ENCODE measurements at places on chromosomes 11 and 22. TPM values are rescaled to one million over a fixed set of nuclear protein-coding genes. Genes with fewer than 3 reads are reported as not detected.

DNA sequence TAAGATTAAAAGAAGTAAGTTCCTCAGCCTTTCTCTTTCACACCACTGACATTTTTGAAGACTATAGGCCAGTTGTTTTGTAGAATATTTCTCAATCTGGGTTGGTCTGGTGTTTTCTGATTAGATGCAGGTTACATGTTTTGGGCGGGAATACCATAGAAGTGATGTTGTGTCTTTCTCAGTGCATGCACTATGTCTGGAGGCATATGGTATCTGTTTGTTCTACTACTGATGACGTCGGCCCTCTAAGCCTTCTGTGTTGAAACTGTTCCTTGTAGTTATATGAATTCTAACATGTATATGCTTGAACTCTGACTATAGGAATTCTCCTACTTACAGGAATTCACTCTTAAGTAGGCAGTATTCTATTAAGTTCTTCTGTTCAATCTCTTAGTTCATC is 21.6 kb downstream of the ZFTA start:
- H3K27me3 ChIP-seq, result no peaks in the 10 kb centered on the region
- no peaks in the 10 kb centered on the region for H3K36me3 ChIP-seq
- H3K4me3 ChIP-seq, result no peak overlapping the region
- no peak overlapping the region for H3K27ac ChIP-seq
- no peak for DNase-seq

DNA sequence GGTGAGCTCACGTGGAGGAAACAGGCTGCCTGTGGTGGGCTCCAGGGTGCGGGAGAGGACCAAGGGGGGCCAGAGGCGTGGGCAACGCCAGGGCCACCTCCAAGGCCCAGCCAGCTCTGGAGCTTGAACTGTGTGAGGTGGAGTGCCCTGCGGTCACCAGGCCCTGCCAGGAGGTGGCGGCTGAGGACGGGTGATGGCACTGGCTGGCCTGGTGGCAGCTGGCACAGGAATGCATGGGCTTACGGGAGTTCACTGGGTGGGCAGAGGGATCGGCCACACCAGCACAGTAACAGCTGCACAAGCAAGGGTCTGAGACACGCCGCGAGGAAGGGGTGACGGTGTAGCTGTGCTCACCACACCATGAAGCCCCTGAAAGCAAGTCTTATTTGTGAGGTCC is 15.8 kb downstream of the TOLLIP start:
- no peak for DNase-seq
- H3K4me1 ChIP-seq, result peaks cover under 1% of the 10 kb centered on the region
- H3K27ac ChIP-seq, result no peak overlapping the region
- no peaks in the 10 kb centered on the region for H3K36me3 ChIP-seq
- H3K4me3 ChIP-seq, result no peak overlapping the region

Gene POU2AF3
- total RNA-seq, result 2.8 TPM

DNA sequence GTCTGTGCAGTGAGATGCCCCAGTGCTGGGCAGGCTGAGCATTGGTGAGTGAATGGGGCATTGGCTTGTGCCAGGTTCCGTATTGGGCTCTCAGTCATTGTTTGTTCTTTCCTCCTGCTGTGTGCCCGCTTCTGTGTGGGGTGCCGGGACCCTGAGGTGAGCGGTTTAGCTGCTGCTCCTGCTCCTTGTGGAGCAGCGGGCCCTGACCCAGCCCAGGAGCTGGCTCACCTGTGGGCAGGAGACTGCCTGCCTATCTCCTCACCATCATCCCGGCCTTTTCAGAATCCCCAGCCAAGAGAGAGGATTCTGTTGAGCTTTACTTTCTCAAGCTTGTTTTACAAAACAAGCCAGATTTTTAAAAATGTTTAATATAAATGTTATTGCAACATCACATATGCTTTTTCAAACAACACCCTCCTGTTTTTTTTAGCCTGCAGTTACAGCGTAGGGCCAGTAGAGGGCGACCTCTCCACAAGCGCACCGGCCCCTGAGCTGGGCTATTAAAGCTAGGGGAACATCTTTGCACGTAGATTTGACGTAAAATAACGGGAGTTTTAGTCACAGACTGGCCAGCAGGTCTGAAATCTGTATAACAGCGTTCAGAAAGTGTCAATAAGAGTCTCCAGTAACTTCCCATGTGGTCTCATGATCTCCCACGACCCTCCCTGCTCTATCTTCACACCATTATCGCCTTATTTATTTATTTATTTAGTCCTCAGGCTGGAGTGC is 25.1 kb upstream of the RELT start:
- peak; percentile 82 for DNase-seq
- peaks cover 15% of the 10 kb centered on the region for H3K4me1 ChIP-seq
- H3K27me3 ChIP-seq, result no peaks in the 10 kb centered on the region
- H3K27ac ChIP-seq, result no peak overlapping the region
- H3K36me3 ChIP-seq, result peaks cover 30% of the 10 kb centered on the region

DNA sequence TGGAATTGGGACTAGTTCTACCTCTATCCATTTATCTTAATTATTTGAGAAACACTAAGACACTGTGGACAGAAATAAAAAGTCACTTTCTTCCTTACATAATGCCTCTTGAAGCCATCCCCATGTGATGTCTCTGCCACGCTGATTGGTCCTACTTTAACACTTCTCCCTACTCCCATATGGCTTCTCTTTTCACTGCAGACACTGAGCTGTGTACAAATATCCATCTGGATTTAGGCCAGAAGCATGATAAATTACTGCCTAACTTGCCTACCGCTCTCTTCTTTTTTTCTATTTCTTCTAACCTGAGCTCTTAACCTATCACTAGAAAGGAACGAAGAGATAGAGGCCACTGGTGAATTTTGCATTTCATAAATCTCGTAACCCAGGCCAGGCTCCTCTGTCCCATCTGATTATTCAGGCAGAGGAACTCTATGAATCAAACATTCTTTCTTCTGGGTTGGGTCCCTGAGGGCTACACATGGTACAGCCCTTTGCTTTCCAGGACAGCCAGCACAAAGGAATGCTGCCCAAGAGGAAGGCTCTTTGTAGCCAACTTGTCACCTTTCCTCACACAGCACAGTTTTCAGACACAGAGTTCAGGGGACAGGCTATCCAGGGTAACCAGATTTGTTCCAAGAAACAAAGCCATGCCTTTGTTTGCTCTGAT is 878.5 kb upstream of the LRRC4C start:
- H3K4me3 ChIP-seq, result no peak overlapping the region
- no peak for DNase-seq
- no peaks in the 10 kb centered on the region for H3K36me3 ChIP-seq

GRCh38 chr11:71207563-71207962 is 44.8 kb downstream of the SHANK2 start:
- H3K27ac ChIP-seq, result no peak overlapping the region
- peaks cover 10% of the 10 kb centered on the region for H3K4me1 ChIP-seq
- no peak overlapping the region for H3K4me3 ChIP-seq
- no peaks in the 10 kb centered on the region for H3K27me3 ChIP-seq
- no peak for DNase-seq

DNA sequence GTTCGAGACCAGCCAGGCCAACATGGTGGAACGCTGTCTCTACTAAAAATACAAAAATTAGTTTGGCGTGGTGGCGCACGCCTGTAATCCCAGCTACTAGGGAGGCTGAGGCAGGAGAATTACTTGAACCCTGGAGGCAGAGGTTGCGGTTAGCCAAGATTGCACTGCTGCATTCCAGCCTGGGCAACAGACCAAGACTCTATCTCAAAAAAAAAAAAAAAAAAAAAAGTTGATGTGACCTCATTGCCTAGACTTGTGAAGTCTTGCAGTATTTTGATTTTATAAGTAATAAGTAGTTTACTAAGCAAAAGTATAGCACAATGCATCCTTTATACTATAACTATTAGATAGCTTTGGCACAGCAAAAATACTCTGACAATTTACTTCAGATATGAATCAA is 9.9 kb upstream of the CUL5 start:
- H3K4me1 ChIP-seq, result no peaks in the 10 kb centered on the region
- no peak overlapping the region for H3K27ac ChIP-seq

DNA sequence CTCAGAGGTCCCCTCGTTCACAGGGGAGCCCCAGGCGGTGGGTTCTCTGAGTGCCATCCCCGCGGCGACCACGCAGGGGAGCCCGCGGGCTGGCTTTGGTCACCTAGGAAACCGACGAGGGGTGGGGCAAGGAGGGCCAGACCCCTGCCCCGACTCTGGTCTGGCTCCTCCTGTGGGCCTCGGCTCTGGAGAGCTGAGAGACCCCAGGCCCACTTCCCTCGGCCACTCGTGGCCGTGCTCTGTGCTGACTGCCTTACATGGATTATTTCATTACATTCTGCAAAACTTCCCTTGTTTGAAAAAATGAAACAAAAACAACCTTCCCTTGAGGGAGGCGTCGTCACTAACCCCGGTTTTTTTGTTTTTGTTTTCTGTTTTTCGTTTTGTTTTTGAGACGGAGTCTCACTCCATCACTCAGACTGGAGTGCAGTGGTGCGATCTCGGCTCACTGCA is 15.1 kb upstream of the CYTH4 start:
- H3K36me3 ChIP-seq, result no peaks in the 10 kb centered on the region
- H3K27me3 ChIP-seq, result no peaks in the 10 kb centered on the region
- H3K27ac ChIP-seq, result peak overlapping the region; percentile 63
- peak overlapping the region; percentile 30 for H3K4me3 ChIP-seq

DNA sequence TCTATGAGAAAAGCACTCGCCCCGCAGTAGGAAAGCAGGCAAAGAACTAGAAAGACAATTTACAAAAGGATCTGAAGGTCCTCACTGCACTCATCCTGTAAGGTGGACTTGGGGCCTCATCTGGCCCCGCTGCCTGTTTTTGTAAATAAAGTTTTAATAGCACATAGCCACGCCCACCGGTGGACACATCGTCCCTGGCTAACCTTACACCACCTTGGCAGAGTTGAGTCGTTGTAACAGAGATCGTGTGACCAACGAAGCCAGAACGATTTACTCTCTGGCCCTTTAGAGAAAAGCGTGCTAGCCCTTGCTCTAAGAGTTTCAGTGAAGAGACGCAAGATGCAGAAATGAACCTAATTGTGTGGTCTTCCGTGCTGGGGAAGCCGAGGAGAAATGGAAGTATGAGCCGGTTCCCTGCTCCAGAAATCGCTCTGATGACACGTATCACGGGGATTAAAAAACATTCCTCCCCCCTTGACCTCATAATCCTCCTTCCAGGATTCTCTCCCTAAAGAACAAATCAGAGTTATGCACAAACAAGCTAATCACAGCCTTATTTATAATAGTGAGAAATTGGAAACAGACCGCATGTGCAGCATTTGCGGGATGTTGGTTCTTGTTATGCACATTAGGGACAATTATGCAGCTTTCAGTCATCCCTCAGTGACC is 80.1 kb downstream of the CDKN1C start:
- no peak for DNase-seq
- H3K27me3 ChIP-seq, result no peaks in the 10 kb centered on the region
- H3K4me1 ChIP-seq, result no peaks in the 10 kb centered on the region

GRCh38 chr11:66762088-66762487 is 33.1 kb upstream of the SPTBN2 start:
- no peak overlapping the region for H3K27ac ChIP-seq
- H3K27me3 ChIP-seq, result no peaks in the 10 kb centered on the region
- H3K4me1 ChIP-seq, result no peaks in the 10 kb centered on the region
- H3K4me3 ChIP-seq, result no peak overlapping the region
- H3K36me3 ChIP-seq, result peaks cover 4% of the 10 kb centered on the region

GRCh38 chr11:66938582-66939135 is 19.5 kb downstream of the PC start:
- no peak overlapping the region for H3K27ac ChIP-seq
- H3K4me3 ChIP-seq, result no peak overlapping the region
- H3K36me3 ChIP-seq, result no peaks in the 10 kb centered on the region
- H3K4me1 ChIP-seq, result no peaks in the 10 kb centered on the region
- DNase-seq, result no peak

- H3K27me3 ChIP-seq, result no peaks in the 10 kb centered on the region
- H3K4me3 ChIP-seq, result no peak overlapping the region
- no peak overlapping the region for H3K27ac ChIP-seq
- no peak for DNase-seq
- no peaks in the 10 kb centered on the region for H3K36me3 ChIP-seq
These were observed 598.2 kb upstream of the ANO3 start for GRCh38 chr11:25733777-25734176.

- no peak overlapping the region for H3K4me3 ChIP-seq
- H3K36me3 ChIP-seq, result no peaks in the 10 kb centered on the region
- H3K27ac ChIP-seq, result no peak overlapping the region
- no peaks in the 10 kb centered on the region for H3K4me1 ChIP-seq
- DNase-seq, result peak; percentile 32
These were observed 14.3 kb downstream of the OR2AG2 start for GRCh38 chr11:6757373-6757967.

- H3K4me1 ChIP-seq, result no peaks in the 10 kb centered on the region
- no peak for DNase-seq
- peaks cover 47% of the 10 kb centered on the region for H3K27me3 ChIP-seq
- no peaks in the 10 kb centered on the region for H3K36me3 ChIP-seq
These were observed 147.3 kb downstream of the FEZ1 start for GRCh38 chr11:125348674-125349309.

- H3K27me3 ChIP-seq, result peaks cover 100% of the 10 kb centered on the region
- no peaks in the 10 kb centered on the region for H3K36me3 ChIP-seq
- H3K4me1 ChIP-seq, result no peaks in the 10 kb centered on the region
- no peak for DNase-seq
- no peak overlapping the region for H3K4me3 ChIP-seq
- H3K27ac ChIP-seq, result no peak overlapping the region
These were observed 15.8 kb upstream of the ALX4 start for GRCh38 chr11:44325698-44326097.

DNA sequence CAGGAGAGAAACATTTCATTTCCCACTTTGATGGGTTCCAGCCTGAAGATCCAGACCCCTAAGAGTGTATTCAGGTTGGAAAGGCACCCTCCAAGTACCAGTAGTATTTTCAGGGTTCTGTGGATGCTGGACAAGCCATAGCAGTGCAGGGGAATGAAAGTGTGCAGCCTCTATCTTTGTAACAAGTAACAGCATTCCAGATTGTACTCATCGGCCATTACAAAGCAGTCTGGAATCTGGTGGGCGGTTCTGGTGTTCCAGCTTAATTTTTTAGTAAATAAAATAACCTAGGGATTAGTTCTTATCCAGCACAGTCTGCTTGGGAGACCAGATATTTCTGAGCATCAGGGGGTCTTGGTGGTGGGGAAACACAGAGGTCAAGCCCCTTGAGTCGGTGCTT is 22.6 kb downstream of the APLNR start:
- H3K27me3 ChIP-seq, result no peaks in the 10 kb centered on the region
- H3K4me1 ChIP-seq, result peaks cover 11% of the 10 kb centered on the region
- H3K4me3 ChIP-seq, result no peak overlapping the region
- no peak for DNase-seq

GRCh38 chr11:44221456-44221855 is 88.5 kb downstream of the ALX4 start:
- no peaks in the 10 kb centered on the region for H3K36me3 ChIP-seq
- H3K4me1 ChIP-seq, result no peaks in the 10 kb centered on the region
- no peak overlapping the region for H3K27ac ChIP-seq
- DNase-seq, result no peak
- no peak overlapping the region for H3K4me3 ChIP-seq

DNA sequence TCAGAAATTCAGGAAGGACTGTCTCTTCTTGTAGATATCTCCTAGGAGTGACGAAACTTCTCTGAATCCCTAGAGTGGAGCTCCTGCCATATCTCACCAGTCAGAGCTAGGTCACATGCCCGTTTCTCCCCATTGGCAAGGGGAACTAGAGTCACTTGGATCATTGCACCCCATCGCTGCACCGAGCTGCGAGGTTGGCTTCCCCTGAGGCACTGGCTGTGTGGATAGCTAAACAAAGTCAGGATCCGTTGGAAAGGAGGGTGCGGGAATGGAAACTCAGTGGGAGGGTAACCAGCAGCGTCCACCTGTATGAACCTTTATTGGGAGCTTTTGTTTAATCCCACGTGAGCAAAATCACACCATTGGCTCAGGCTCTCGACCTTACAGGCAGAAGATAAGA is 283.8 kb downstream of the BRD1 start:
- DNase-seq, result no peak
- no peak overlapping the region for H3K4me3 ChIP-seq
- no peak overlapping the region for H3K27ac ChIP-seq
- peaks cover 9% of the 10 kb centered on the region for H3K27me3 ChIP-seq
- no peaks in the 10 kb centered on the region for H3K36me3 ChIP-seq

Gene ZFPL1
- total RNA-seq, result 36.4 TPM

Measured in left lung (tissue), 14 donors.